Renal cortical epithelial cell (primary cell): ENCODE measurements at places on chromosomes 7 and 10. TPM values are rescaled to one million over a fixed set of nuclear protein-coding genes. Genes with fewer than 3 reads are reported as not detected.

MCM10 gene
- total RNA-seq = 0.55 and 6.8 TPM in 2 replicates

HGF gene
- total RNA-seq = 0.15 and 0.17 TPM in 2 replicates

PARP12 gene
- total RNA-seq = 37.9 and 61.8 TPM in 2 replicates

AP3M1 gene
- total RNA-seq = 42.7 and 48.7 TPM in 2 replicates

ETV1 gene
- 2.3 and 3.0 TPM in 2 replicates for total RNA-seq

HMX2 gene
- not detected in 2 replicates for total RNA-seq

TOMM7 gene
- 55.1 and 66.7 TPM in 2 replicates for total RNA-seq

TRIP6 gene
- 87.9 and 95.2 TPM in 2 replicates for total RNA-seq

SLC13A1 gene
- total RNA-seq = not detected in 2 replicates

SEMA3E gene
- 0.35 and 4.7 TPM in 2 replicates for total RNA-seq

ZNF804B gene
- total RNA-seq = not detected in 2 replicates

DNAJC9 gene
- total RNA-seq = 21.2 and 40.8 TPM in 2 replicates

DYDC1 gene
- not detected in 2 replicates for total RNA-seq

SYT15B gene
- 0.52 and 2.3 TPM in 2 replicates for total RNA-seq

GSTO2 gene
- total RNA-seq = 8.5 and 8.9 TPM in 2 replicates

EVX1 gene
- not detected in 2 replicates for total RNA-seq

GNGT1 gene
- 0.05 TPM in 1 of 2 replicates, not detected in the other for total RNA-seq

FFAR4 gene
- not detected in 2 replicates for total RNA-seq

LIPK gene
- not detected in 2 replicates for total RNA-seq
